Upper lobe of left lung (tissue), 6 donors: ENCODE measurements at places on chromosomes 16 and 17. TPM values are rescaled to one million over a fixed set of nuclear protein-coding genes. Genes with fewer than 3 reads are reported as not detected.

The MMP15 gene
- total RNA-seq, result 17.7 TPM

The CHD9 gene
- total RNA-seq, result 55.6 TPM

The P2RX1 gene
- total RNA-seq, result 29.9 TPM

The PDILT gene
- not detected for total RNA-seq

The GFAP gene
- not detected for total RNA-seq

The GAA gene
- total RNA-seq, result 133 TPM

The TEKT3 gene
- total RNA-seq, result 1.7 TPM

The SOST gene
- not detected for total RNA-seq

The UTS2R gene
- not detected for total RNA-seq

The TBX21 gene
- 3.7 TPM for total RNA-seq

The OTOP3 gene
- total RNA-seq, result not detected

The SDR42E2 gene
- total RNA-seq, result 0.59 TPM

The RPL13 gene
- 1,332 TPM for total RNA-seq
